Cardiac septum (tissue), 1 donor: ENCODE measurements at places on chromosomes 16 and 17. TPM values are rescaled to one million over a fixed set of nuclear protein-coding genes. Genes with fewer than 3 reads are reported as not detected.

- DNase-seq: no peak
These were observed 21.9 kb downstream of the AIPL1 start for GRCh38 chr17:6413065-6413464.

DNA sequence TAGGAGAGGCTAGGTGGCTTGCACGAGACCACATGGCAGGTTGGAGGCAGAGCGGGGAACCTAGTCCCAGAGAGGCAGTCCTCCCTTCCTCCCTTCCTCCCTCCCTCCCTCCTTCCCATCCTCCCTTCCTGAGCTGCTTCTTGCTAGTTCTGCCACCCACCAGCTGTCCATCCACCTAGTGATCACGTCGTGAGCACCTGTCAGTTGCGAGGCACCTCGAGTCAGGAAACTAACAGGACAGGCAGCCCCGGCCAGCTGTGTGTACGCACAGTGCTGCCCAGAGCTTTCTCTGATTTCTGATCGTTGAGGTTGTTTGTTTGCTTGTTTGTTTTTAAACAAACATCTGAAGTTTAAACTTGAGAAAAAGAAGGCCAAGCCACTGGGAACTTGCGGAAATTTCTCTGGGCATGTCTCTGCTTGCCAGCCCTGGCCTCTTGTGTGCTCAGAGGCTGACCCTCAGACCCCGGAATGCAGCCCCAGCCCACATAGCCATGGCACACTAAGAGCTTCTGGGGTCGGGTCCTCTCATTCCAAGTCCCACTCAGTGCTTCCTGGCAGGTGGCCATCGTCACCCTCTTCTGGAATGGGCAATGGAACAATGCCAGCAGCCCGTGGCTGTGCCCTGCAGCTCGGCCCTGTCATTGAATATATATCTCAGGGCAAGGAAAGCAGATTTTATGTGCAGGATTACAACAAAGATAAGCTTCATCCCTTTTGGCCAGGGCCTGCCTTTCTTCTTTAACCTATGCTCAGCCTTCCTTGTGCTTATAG is 174.0 kb downstream of the KATNIP start:
- no peak for DNase-seq

DNA sequence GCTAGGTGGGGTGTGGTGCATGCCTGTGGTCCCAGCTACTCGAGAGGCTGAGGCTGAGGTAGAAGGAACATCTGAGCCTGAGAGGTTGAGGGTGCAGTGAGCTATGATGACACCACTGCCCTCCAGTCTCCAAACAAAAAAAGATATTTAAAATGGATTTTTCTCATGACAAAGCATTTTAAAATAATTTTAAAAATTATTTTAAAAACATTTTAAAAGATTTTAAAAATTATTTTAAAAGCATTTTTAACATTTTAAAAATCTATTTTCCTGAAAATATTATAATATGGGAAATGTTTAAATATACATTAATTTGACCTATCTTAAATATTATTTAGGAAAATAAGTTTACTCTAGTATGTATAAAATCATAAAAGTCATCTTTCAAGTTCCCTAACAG is 26.8 kb downstream of the MED13 start:
- DNase-seq: no peak

DNA sequence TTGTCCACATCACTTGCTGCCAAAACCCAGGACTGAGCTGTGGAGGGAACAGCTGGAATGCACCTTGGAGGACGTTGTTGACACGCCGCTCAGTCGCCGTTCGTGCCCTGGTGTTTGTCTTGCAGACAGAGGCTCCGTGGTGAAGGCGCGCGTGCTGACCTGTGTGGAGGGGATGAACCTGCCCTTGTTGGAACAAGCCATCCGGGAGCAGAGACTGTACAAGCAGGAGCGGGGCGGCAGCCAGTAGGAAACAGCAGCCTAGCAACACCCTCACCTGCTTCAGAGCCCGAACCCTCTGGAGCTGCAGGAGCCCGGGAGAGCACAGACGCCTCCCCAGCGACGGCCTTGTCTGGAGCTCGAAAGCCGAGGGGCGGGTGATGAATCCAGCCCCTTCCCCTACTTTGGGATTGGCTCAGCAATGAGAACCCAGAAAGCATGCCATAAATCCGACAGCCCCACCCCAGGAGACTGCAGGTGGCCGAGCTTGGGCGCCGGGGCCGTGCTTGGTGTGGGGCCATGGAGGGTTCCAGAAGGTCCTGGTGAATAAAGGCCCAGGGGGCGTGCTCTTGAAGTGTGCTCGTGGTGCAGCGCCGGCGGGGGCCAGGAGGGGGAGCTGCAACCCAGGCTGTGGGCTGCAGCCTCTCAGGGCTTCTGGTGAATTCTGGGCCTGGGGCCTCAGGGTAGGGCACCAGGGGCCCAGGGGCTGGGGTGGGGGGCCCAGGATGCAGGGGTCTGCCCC is 470 bp upstream of the CDK3 start:
- DNase-seq: no peak

DNA sequence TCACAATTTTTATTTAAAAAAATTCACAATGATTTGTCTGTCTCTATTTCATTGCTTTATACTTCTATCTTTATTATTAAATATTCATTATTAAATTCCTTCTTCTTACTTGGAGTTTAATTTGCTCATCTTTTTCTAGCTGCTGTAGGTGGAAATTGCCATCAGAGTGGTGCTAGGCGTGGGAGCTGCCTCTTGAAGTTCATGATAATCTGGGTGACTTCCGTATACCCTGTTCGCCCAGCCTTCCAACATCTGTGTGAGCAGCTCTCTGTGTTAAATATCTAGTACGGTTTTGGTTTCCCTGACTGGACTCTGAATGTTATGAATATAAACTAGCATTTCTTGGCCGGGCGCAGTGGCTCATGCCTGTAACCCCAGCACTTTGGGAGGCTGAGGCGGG is 84.0 kb upstream of the RPH3AL start:
- DNase-seq: no peak

DNA sequence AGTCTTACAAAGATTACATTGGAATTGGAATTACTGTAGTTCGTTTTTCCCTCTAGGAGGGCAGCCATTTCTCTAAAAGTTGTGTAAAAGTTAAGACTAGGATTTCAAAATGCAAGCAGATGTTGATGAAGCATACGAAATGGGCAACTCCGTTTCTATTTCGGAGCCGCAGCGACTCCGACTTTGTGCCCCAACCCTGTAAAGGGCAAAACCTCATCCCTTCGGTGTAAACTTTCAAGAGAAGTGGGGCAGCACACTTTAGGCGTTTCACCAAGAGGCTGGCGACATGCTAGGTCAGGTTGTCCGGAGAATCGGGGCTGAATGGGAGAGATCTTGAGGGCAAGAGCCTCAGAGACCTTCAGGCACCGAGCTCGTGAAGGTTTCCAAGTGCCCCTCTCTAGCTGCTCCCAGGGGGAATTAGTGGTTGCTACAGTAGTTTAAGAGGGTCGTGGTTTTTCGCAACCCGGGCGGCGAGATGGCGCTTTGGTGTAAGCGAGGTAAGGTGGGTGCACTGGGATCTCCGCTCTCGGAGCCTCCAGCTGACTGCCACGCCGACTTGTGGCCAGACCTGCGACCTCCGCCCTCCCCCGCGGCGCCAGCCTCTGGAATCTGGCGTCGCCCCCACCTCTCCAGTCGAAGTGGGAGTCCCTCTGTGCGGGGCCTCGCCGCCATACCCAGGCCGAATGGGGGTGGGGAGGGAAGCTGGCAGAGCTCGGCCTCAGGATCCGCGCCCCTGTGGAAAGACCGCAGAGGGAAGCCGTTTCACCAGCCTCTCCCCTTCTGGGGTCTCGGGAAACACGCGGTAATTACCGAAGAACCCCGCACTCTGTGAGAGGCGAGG is 1.0 kb upstream of the HEXIM2 start:
- peak; percentile 89 for DNase-seq

DNA sequence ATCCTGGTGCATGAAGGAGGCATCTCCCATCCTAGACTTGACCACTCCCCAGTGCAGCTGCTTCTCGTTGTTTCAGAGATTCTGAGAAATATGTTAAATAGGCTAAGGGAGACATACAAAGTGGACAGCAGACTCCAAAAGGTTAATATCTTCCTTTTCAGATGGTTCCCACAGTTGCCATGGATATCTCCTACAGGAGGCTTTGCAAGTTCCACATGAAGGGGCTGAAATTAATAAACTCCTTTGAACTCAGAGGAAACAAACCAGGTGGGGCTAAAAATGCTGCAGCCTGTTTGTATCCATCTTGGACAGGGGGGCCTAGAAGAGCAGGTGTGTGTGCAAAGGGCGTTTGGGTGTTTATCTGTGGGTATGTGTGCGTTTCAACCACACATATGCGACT is 257.4 kb upstream of the XYLT1 start:
- no peak for DNase-seq

POLR3K gene
- total RNA-seq: 9.2 TPM

SCIMP gene
- total RNA-seq: 0.62 TPM

SULT1A1 gene
- total RNA-seq: 23.2 TPM

CIITA gene
- total RNA-seq: 7.2 TPM

KCNH6 gene
- total RNA-seq: not detected

ADPRM gene
- 4.4 TPM for total RNA-seq

CASKIN1 gene
- 1.2 TPM for total RNA-seq
